ENCODE measurements at places on chromosomes 1 and 21.
A peak's percentile ranks its signal among the peaks of the same experiment; 100 is the strongest.

- DNase-seq: no peak
These were observed 13.2 kb downstream of the USH2A start for GRCh38 chr1:216410026-216410425.

DNA sequence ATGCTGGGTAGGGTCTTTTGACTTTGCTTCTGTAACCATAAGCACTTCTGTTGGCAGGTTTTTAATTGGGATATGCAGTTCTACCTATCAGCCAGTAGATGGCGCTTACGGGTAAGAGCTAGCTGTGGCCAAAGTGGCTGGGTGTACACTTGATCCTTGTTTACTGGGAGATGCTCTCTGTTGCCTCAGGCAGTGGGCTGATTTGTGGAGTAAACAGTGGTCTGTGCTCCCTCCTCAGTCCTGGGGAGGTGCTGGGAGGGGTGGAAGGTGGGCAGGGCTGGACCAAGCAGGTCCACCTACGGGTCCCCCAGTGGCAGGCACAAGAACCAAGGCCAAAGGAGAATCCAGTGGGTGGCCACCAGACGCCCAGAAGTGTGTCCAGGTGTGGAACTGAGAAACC is 43.4 kb downstream of the RALGPS2 start:
- no peak for DNase-seq

GRCh38 chr1:157274698-157275534 is 136.7 kb upstream of the ETV3 start:
- DNase-seq: no peak

GRCh38 chr1:3767328-3767925 is 5.1 kb upstream of the SMIM1 start:
- DNase-seq: no peak

DNA sequence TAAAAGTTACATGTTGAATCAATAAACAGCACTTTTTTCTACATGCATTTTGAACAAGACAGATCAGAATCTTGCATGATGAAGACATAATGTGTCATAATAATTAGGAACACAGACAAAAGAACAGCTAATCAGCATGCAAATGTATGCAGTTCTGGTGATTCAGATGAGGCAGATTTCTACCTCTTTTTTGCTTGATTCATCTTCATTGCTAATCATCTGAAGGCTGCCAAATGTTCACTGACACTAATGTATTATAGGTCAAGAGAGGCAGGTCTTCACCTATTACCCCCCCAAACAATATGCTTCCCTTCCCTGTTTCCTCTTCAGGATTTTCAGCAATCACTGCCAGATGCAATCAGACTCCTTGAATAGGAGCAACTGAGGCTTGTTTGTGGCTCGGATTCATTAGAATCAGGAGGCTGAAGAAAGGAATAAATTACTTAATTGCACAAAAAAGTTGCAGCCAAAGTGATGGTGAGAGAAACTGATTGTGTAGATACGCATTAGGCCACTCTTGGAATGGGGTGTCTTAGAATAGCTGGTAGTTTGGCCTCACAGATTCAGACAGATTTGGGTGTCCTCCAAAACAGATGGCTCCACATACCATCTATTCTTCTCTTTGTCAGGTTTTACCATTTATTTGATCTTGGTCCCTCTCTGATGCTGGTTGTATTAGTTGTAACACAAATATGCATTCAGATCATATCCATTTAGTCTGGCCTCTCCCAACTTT is 275.4 kb downstream of the RPS6KC1 start:
- DNase-seq: no peak

GRCh38 chr1:47950471-47950870 is 46.7 kb downstream of the TRABD2B start:
- DNase-seq: no peak

- no peak for DNase-seq
These were observed 11.9 kb downstream of the THEMIS2 start for GRCh38 chr1:27884006-27884954.

GRCh38 chr1:45381243-45381642 is 41.0 kb upstream of the MUTYH start:
- DNase-seq: peak; percentile 61

- DNase-seq: no peak
These were observed 65.3 kb upstream of the ZNF326 start for GRCh38 chr1:89929467-89930063.

DNA sequence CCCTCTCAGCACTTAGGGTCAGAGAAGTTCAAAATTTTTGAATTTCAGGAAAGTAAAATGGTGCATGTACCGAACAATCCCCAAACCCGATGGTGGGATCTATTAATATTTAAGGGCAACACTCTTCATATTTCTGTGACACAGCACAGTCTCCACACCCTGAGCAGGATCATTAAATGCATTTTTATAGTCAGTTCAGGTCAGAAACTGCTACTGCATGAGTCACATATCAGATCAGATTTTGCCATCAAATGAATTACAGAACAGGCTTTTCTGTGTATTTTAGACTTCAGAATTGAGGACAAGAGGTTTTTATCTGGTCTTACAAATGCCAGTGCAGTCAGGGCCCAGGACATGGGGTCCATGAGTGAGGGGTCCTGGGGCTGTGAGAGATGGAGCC is 79.2 kb downstream of the RIPK4 start:
- DNase-seq: no peak

GRCh38 chr1:58922302-58923089 is 138.6 kb upstream of the JUN start:
- DNase-seq: peak; percentile 82

DNA sequence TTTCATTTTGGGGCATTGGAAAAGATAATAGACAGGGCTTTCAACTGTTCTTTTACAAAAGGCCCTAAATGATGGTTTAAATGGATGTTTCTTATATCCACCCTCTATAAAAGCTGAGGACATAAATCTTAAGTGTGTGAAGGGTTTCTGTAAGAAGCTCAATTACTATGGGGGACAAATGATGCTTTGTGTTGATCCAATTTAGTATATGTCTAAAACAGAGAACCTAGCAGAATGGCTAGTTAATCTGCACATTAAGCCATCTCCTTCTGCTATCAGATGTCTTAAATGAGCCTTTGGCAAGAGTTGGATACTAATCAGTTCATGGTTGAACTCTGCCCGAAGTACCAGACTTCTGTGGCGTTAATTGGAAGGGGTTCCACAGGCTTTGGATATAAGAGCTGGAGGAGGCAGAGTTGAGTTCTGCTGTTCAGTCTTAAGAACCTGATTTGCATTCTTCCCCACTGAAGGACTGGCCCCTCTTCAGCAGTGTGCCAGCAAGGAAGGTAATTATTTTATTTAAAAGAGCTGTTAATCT is 43.1 kb downstream of the PTGFRN start:
- no peak for DNase-seq

DNA sequence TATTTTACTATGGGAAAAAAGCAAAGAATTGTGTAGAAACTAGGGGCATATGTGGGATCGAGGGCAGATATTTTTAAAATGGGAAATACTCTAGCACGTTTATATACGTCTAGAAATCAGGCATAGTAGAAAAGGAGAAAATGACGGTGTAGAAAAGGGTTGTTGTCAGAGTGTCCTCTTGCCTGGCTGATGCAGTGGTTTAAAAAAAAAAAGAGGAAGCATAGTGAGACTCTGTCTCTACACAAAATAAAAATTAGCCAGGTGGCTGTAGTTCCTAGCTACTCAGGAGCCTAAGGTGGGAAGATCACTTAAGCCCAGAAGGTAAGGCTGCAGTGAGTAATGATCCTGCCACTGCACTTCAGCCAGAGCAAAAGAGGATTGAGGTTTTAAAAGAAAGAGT is 64.7 kb upstream of the LRRC7 start:
- DNase-seq: no peak

DNA sequence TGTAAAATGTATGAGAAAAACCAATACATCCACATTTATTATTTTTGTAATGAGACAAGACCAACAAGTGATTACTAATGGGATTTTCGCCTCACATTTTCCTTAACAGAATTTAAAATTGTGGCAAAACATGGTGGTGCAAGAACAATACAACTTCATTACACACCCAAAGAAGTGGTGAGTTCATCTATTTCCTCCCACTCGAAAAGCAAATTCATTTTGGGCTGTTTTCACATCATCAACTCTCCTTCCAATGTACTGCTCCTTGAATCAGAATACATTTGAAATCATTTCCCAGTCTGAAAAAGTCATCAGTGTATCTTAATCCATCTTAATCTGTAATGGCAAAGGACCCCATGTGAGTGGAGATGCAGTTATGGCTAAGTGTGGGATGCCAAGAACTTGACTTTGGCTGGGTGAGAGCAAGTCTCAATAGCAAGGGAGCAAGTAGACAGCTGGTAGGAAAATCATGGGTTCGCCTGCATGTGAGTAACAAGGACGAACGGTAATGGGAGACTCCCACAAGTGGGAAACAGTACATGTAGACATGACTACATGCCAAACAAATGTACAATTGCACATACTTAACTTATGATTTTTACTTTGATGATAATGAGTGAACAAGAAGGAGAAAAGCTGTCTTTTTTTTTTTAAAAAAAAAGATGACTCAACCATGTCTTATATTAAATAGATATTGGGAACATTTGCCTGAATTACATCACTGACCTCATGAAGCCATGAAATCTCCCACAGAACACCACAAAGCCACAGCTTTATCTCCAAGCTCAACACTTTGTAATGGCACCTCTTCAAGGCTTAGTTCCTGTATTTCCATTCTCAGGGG is 46.0 kb downstream of the RUNX1 start:
- no peak for DNase-seq

DNA sequence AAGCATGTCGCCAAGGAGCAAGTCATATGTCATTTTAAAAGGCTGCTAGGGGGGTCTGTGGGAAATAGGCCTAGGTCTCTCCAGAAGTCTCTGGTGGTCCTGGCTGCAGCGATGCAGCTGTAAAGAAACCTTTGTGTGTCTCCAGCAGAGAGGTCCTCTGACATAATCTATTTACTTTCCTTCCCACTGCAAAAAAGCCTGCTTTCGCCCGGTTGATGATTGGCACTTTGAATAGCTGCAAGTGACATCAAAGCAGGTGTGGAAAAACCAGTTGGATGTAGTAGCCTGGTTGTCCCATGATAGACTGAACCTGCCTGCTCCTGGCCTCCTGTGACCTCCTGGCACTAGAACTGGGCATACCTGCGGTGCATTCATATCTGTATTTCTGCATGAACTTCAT is 13.8 kb downstream of the RASSF5 start:
- no peak for DNase-seq

DNA sequence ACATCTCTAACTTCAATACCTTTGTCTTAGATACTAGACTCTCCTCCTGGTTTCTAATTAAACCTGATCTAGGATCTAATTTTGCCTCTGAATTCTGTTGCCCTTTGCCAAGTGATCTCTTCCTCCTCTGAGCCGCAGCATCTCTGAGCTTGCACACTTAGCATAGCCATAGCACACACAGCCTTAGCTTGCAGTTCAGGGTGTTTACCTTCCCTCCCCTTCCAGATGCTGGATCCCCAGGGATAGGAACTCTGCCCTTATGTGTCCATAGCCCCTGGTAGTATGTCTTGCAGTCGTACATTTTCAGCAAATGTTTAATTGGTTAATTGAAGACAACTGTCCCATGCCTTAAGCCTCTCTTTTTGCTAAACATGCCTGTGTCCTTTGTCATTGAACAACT is 30.3 kb downstream of the SELL start:
- DNase-seq: no peak

GRCh38 chr1:37759451-37759850 is 5.5 kb downstream of the EPHA10 start:
- DNase-seq: no peak

DNA sequence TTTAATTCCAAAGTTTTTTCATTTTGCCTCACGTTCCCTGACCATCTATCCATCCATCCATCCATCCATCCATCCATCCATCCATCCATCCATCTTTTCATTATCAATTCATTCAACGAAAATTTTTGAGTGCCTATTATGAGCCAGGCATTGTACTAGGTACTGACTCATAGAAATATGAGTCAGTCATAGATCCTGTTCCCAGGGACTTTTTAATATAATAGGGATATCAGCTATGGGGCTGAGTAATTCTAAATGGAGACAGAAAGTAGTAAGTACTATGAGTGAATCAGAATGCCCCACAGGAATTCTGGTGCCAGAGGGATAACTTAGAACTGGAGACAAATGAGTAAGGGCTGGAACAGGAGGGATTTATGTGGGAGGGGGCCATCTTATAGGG is 49.8 kb upstream of the GNG12 start:
- DNase-seq: peak; percentile 43
